Activated CD4-positive, alpha-beta T cell treated with anti-CD3 and anti-CD28 coated beads, Interleukin-2, amount 10 ng/mL, durations not matched to agents 7 days and 5 days (primary cell): ENCODE measurements at places on chromosomes 6 and 20. TPM values are rescaled to one million over a fixed set of nuclear protein-coding genes. Genes with fewer than 3 reads are reported as not detected.

LINC00237 gene
- total RNA-seq: not detected

BAG2 gene
- total RNA-seq: 8.0 TPM

FOXP4 gene
- total RNA-seq: 5.3 TPM

MMP24 gene
- not detected for total RNA-seq

CD109 gene
- total RNA-seq: 11.3 TPM

HRH3 gene
- not detected for total RNA-seq

CUL9 gene
- 57.8 TPM for total RNA-seq

SPTLC3 gene
- total RNA-seq: 1.1 TPM

NCOA6 gene
- 32.3 TPM for total RNA-seq

SNAI1 gene
- not detected for total RNA-seq

HLA-DRB5 gene
- 27.9 TPM for total RNA-seq

DSP gene
- total RNA-seq: 0.10 TPM

BCAS4 gene
- total RNA-seq: 10.6 TPM

HLA-F gene
- total RNA-seq: 372 TPM

CFAP61 gene
- not detected for total RNA-seq

AP5S1 gene
- 18.2 TPM for total RNA-seq

CRIP3 gene
- 0.67 TPM for total RNA-seq

TP53INP2 gene
- 2.6 TPM for total RNA-seq

SNAP25 gene
- total RNA-seq: not detected

BEND6 gene
- not detected for total RNA-seq

AGER gene
- 45.4 TPM for total RNA-seq

FNDC1 gene
- not detected for total RNA-seq

OR2B2 gene
- total RNA-seq: not detected

COL9A1 gene
- total RNA-seq: not detected

TNNC2 gene
- total RNA-seq: not detected

SLC44A4 gene
- not detected for total RNA-seq

BCL2L1 gene
- total RNA-seq: 57.1 TPM

DYNLT2 gene
- total RNA-seq: 2.2 TPM

VPS52 gene
- 79.1 TPM for total RNA-seq

TCP11 gene
- not detected for total RNA-seq

FILIP1 gene
- total RNA-seq: 0.04 TPM

TTK gene
- 40.7 TPM for total RNA-seq

RAET1L gene
- total RNA-seq: not detected

DDX43 gene
- 1.7 TPM for total RNA-seq

ABHD16B gene
- total RNA-seq: not detected

GPX5 gene
- not detected for total RNA-seq

HLA-DQA2 gene
- 0.62 TPM for total RNA-seq

FAM217A gene
- not detected for total RNA-seq

FNDC11 gene
- 0.15 TPM for total RNA-seq

ALDH5A1 gene
- total RNA-seq: 3.6 TPM

GATA5 gene
- not detected for total RNA-seq

SULF2 gene
- total RNA-seq: 0.69 TPM

MTCH1 gene
- total RNA-seq: 94.7 TPM

MUCL3 gene
- total RNA-seq: not detected
